ENCODE measurements at places on chromosomes 7 and 10.
A peak's percentile ranks its signal among the peaks of the same experiment; 100 is the strongest.

GRCh38 chr7:121604627-121605316 is 208.7 kb upstream of the FAM3C start:
- no peak for DNase-seq

DNA sequence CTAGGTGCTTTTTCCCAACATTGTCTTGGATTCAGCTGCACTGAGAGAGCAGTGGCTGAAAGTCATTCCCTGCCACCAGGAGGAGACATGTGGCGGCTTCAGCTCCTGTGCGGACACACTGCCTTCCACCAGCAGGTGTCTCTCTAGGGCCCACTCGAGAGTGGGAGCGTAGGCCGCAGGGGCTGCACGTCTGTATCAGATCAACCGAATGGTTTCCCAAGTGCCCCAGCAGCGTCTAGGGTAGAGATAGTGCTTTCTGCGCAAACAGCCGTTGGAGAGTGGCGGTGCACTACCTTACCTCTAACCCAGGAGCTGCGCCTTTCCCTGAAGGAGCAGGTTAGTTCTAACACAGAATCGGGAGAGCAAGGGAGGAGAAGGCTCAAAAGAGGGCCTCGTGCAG is 31.7 kb downstream of the PAPOLB start:
- peak; percentile 48 for DNase-seq

DNA sequence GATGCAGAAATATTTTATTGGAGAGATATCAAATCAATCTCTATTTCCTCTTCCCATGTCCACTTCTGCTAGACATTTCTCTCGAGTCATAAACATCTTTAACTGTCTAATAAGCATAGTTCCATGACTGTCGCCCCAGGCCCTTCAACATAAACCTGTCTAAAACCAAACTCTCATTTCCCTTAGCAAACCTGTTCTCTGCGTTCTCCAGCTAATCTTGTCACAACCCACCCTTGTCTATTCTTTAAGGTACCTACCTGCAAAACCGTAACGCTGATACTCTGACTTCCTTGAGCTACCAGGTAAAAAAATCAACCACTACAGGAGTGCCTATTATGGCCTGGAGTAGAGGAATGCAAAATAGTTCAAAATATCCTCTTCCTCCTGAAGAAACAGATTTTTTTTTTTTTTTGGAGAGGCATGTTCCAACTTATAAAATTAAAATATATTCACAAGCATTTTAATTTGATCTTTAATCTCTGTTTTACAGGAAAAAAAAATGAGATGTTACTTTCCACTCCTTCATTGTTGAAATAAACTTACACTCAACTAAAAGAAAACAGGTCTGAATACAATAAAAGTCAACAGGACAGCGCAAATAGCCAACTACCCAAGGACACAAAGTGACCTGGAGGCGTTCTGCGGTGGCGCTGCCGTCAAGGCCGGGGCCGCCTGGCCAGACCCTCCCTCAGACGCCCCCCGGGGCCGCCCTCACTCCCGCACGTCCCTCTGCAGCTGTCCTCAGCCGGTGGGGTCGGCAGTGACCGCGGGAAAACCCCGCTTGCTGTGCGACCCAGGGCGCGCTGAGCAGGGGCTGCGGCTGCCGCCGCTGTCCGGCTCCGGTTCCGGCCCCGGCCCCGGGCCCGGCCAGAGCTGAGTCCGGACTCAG is 765 bp downstream of the SLC25A40 start:
- DNase-seq: peak; percentile 6

DNA sequence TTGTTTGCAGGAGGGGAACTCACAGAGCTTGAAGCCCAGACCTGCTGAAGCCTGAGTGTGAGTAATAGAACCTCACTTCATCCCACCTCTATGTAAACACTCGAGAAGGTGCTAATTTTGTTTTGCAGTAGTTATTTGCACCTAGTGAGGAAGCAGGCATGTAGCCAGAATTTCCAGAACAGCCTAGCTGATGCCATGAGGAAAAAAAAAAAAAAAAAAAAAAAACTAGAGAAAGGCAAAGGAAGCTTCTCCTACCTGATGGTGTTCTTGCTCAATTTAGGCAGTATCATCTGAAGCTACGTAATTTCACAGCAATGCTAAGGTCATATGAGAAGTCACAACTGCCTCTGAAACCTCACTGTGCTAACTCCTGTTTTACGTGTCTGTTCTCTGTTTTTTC is 13.6 kb upstream of the GPR37 start:
- DNase-seq: no peak

GRCh38 chr10:7409732-7410168 is 1.1 kb downstream of the SFMBT2 start:
- peak; percentile 33 for DNase-seq

DNA sequence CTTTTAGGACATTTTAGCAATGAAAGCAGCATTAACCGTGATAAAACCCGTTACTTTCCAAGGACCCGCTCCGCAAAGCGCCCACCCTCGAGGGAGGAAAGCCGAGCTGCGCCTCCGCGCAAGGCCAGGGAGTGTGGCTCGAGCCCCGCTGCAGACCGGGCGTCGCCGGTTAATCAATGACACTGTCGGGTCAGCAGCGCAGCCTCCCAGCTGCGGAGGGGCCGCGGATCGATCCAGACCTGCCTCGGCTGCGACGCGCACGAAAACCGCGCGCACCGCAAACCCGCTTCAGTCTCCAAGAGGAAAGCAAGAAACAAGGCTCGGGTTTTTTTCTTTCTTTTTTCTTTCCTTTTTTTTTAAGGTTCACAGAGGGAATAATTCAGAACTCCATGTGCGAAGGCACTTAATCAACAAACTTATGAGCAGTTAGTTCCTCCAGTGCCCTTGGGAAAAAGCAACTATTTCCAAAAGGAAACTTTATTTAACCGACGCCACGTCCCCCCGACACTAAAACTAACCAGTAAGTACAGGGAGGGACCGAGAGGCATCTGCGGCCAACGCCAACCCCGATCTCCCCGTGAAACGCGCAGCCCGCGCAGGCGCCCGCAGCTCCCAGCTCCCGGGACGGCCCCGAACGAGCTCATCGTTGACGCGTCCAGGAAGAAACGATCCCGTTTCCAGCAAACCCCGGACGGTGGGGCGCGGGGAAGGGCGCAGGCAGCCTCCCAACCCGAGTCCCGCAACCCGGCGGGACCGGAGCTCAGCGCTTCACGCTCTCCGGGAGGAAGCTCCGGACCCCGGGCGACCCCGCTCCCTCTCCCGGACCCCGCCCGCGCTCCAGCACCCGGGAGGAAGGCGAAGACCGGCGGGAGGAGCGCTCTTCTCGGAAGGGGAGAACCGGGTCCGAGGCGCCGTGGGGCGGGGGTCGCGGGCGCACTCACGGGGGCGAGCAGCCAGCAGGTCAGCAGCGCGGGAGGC is 598 bp downstream of the VIPR2 start:
- no peak for DNase-seq

DNA sequence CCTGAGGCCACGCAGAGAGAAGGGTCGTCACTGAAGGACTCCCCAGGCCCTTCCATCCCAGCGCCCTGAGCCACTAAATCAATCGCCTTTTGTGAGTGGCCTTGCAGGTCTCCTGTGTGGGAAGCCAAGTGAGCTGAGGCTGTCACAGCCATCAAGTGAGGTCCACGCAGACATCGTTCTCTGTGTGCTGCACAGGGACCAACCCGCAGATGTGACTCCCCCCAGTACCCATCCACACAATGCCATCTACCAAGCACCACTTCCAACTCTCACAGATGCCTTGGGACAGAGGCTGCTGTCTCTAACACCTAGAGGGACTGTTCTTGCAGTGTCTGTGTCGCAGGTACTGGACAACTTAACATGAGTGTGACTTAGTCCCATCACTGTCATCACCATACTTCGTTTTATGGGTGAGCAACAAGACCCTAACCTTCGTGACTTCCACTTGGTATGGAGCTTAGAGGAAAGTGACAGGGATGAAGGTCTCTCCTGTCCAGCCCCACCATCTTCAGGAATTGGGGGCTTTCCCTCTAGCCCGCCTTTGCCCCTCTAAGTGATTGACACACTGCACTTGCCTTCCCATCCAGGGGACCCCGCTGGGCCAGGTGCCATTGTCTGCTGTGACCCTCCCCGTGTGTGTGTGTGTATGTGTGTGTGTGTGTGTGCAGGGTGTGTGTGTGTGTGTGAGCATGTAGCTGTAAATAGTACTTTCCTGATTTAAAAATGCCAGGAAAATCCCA is 51.4 kb upstream of the TMEM72 start:
- no peak for DNase-seq

Measured in activated CD4-positive, alpha-beta T cell treated with anti-CD3 and anti-CD28 coated beads for 4 hours (primary cell).